Colonic mucosa (tissue), 4 donors: ENCODE measurements at places on chromosomes 2 and 18. TPM values are rescaled to one million over a fixed set of nuclear protein-coding genes. Genes with fewer than 3 reads are reported as not detected.
A peak's percentile ranks its signal among the peaks of the same experiment; 100 is the strongest.

- peak; percentile 30 for DNase-seq
Observed at GRCh38 chr18:45110577-45111501, 430.2 kb downstream of the SETBP1 start.

Gene FOXI3
- not detected for total RNA-seq

Gene TDRD15
- total RNA-seq: not detected

- DNase-seq: no peak
Observed at GRCh38 chr2:173659509-173659908, 304.8 kb downstream of the CDCA7 start.

GRCh38 chr18:13628211-13628610 lies 98.1 kb downstream of the FAM210A start:
- DNase-seq: no peak

DNA sequence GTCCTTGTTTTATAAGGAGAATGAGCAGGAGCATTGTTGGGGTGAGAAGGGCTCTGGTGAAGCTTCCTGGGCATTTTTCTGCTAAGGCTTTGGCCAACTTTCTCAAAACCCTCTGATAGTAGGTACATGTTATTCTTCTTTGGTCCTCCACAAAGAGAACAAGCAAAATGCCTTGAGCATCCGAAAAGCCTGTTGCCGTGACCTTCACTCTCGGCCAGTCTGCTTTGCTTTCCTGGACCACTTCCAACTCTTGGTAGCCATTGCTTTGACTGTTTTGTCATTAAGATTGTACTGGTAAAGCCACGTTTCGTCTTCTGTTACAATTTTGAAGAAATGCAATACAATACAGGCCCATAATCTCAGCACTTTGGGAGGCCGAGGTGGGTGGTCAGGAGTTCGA lies 27.4 kb upstream of the ALLC start:
- DNase-seq: no peak

Gene TMEM200C
- total RNA-seq: 0.53 TPM

- no peak for DNase-seq
Observed at GRCh38 chr2:56133441-56133840, 50.3 kb upstream of the CCDC85A start.

GRCh38 chr2:224122542-224122941 lies 83.5 kb upstream of the SERPINE2 start:
- DNase-seq: no peak

Gene UNC50
- total RNA-seq: 29.9 TPM

Gene NCL
- total RNA-seq: 534 TPM

Gene CTAGE1
- total RNA-seq: not detected

DNA sequence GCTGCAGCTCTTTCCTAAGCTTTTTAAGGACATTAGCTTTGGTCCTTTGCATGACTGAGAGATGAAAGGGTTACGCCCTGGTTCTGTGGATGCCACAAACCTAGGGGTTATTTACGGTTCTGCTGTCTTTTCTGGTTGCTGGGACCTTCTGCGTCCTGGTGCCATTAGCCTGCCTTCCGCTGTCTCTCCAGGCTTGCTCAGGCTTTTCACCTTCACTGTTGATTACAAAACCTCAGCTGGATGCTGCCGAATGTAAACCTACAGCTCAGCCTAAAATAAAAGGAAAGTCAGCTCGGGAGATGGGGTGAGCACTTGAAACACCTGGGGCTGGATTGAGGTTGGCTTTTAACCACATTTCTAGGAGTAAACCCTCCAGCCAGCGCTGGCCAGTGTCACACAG lies 130.9 kb upstream of the ARHGAP28 start:
- DNase-seq: no peak

- DNase-seq: no peak
Observed at GRCh38 chr2:68905116-68905515, 33.9 kb upstream of the BMP10 start.

Gene GCKR
- total RNA-seq: 0.40 TPM

DNA sequence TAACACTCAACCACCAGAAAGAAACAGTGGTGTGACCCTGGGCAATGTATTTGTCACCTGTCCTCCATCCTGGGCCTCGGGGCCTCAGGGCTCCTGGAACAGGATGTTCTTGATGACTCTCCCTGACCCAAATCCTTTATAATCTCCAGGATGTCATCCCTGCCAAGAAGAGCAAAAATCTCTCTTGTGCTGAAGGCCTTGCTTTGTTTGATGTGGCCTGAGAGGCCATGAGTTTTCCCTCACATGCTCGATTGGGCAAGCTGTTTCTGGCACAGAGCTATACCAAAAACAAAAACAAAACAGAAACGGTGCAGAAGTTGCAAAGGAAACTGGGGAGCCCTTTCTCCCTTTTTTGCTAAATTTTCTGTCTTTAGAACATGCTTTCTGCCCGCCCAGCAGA lies 35.7 kb upstream of the ST3GAL5 start:
- peak; percentile 30 for DNase-seq

DNA sequence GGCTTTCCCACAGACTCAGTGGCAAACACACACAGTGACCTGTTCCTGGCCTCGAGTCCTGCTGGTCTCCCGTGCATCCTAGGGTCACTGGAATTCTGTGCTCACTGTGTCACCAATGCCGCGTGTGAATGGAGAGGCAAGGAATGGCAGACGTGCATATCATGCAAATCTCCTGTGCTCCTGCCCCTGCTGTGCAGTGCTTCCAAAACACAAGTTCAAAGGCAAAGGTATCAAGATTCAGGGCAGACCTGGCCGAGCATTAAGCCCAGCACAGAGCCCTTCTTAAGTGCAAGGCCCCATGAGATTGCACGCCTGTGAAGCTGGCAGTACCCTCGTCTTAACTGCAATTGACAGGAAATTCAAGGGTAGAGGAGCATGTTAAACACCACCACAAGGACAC lies 129.1 kb downstream of the NDUFA10 start:
- no peak for DNase-seq

- no peak for DNase-seq
Observed at GRCh38 chr2:204343685-204344084, 201.6 kb upstream of the PARD3B start.

Gene POTEI
- total RNA-seq: 0.10 TPM

Gene CCDC85A
- total RNA-seq: 0.40 TPM

- peak; percentile 49 for DNase-seq
Observed at GRCh38 chr2:202237787-202238233, 587 bp downstream of the SUMO1 start.

- DNase-seq: no peak
Observed at GRCh38 chr2:199278099-199278498, 179.6 kb downstream of the SATB2 start.

DNA sequence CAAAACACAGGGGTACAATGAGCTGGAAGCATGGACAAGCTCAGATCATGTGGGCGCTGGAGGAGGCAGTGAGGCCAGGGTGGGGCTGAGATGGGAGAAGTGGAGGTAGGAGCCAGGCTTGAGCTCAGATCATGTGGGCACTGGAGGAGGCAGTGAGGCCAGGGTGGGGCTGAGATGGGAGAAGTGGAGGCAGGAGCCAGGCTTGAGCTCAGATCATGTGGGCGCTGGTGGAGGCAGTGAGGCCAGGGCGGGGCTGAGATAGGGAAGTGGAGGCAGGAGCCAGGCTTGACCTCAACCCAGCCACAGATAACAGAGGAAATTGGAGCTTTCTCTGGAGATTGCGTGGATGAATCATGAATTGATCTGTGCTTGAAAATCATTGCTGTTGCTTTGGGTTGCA lies 48.3 kb upstream of the TMEM18 start:
- no peak for DNase-seq
